ENCODE measurements at places on chromosomes 6 and 20. TPM values are rescaled to one million over a fixed set of nuclear protein-coding genes. Genes with fewer than 3 reads are reported as not detected.
A peak's percentile ranks its signal among the peaks of the same experiment; 100 is the strongest.

GRCh38 chr6:125153391-125154117 is at the start of gene TPD52L1:
Gene TPD52L1 (plus strand): TSS chr6:125153773. CDS start chr6:125153952, 179 bp downstream.
- no peaks in the 10 kb centered on the region for H3K4me1 ChIP-seq
- peak within 1 kb of the TSS; percentile 65 for H3K4me3 ChIP-seq
- no peaks in the 10 kb centered on the region for H3K36me3 ChIP-seq
- DNase-seq, result peak; percentile 72
- peaks cover 38% of the 10 kb centered on the region for H3K27me3 ChIP-seq
- H3K27ac ChIP-seq, result no peak within 1 kb of the TSS

GRCh38 chr6:72037006-72037405 is 150.7 kb downstream of the RIMS1 start:
- H3K4me1 ChIP-seq, result no peaks in the 10 kb centered on the region
- no peaks in the 10 kb centered on the region for H3K36me3 ChIP-seq
- H3K4me3 ChIP-seq, result no peak overlapping the region
- H3K27me3 ChIP-seq, result no peaks in the 10 kb centered on the region
- no peak for DNase-seq
- H3K27ac ChIP-seq, result no peak overlapping the region

DNA sequence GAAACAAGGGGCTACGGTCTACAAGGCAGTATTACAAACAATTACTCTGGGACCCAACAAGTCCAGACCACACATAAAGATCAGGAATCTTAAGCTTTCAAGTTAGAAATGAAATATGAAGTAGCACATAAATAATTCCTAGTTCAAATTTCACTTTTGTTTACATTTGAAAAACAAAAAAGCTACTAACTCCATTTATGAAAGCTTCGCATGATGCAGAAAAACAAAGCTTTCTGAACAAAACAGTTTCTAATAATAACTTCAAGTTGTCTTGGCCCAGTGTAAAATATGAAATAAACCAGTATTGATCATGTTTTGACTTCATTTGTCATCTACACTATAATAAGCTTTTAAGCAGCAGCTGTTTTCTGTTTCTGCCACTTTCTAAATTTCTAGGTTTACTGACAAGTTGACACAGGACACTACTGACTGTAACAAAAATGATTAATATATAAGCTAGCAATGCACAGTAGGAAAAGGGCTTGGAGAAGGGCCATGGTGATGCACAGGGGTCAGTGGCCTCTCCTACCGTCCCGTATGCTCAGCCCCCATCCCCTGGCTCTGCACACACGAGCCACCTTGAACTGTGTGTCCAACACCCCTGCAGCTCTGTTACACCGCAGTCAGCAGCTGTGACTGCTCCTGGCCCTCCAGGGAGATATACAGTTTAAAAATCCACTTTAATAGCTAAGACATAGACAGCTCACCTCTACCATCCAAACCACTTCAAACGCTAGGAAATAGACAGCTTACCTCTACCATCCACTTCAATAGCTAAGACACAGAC is 13.3 kb upstream of the RAB22A start:
- no peak overlapping the region for H3K27ac ChIP-seq
- no peaks in the 10 kb centered on the region for H3K27me3 ChIP-seq
- no peak for DNase-seq
- H3K4me3 ChIP-seq, result no peak overlapping the region
- H3K4me1 ChIP-seq, result peaks cover 11% of the 10 kb centered on the region

DNA sequence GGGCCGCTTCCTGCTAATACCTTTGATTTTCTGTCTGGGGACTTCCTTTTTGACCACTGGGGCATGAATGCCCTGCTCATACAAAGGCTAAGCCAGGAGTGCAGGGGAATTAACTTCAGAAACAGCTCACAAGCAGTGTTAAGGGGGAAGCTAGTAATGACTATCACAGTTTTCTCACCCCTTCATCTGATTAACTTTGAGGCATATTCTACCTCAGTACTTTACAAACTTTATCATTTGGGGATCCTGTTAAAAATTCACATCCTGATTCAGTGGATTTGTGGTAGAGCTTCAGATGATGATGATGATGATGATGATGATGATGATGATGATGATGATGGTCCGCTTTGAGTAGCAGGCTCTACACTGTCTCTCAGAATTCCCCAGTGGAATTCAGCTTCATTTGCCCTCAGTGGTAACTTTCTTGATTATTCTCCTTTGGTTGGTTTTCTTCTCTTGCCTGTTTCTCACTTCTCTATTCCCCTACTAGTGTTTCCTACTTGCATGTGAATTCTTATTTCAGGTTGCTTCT is 78.4 kb upstream of the TMEM170B start:
- peak overlapping the region; percentile 4 for H3K4me3 ChIP-seq
- H3K36me3 ChIP-seq, result peaks cover 2% of the 10 kb centered on the region
- H3K27ac ChIP-seq, result peak overlapping the region; percentile 92

DNA sequence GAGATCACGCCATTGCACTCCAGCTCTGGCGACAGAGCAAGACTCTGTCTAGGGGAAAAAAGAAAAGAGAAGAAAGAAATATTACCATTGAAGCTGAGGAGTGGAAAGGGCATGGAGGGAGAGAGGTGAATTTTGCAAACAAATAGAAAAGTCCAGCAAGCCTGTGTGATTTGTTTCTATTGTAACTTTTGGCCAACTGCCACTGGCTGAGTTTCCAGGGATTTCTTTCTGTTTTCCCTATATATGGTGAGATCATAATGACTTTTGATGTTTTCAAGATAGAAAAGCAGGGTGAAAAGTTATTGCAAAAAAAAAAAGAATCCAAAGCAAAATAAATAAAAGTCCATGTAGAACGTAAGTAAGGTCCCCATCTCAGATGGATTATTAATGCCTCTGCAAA is 184.2 kb upstream of the RALGAPA2 start:
- no peaks in the 10 kb centered on the region for H3K36me3 ChIP-seq
- no peak overlapping the region for H3K4me3 ChIP-seq
- H3K27me3 ChIP-seq, result peaks cover 3% of the 10 kb centered on the region
- no peak overlapping the region for H3K27ac ChIP-seq

GRCh38 chr6:136360783-136361182 is 71.1 kb upstream of the BCLAF1 start:
- H3K27ac ChIP-seq, result no peak overlapping the region
- DNase-seq, result no peak
- H3K27me3 ChIP-seq, result peaks cover 1% of the 10 kb centered on the region

- no peaks in the 10 kb centered on the region for H3K36me3 ChIP-seq
- H3K4me1 ChIP-seq, result no peaks in the 10 kb centered on the region
- H3K27me3 ChIP-seq, result no peaks in the 10 kb centered on the region
- no peak overlapping the region for H3K4me3 ChIP-seq
Observed at GRCh38 chr6:81465859-81466258, 286.6 kb downstream of the TENT5A start.

GRCh38 chr20:19947611-19948264 is 69.4 kb upstream of the NAA20 start:
- H3K27ac ChIP-seq, result no peak overlapping the region
- H3K27me3 ChIP-seq, result peaks cover 1% of the 10 kb centered on the region
- DNase-seq, result no peak
- no peaks in the 10 kb centered on the region for H3K36me3 ChIP-seq

- H3K27ac ChIP-seq, result no peak overlapping the region
- no peaks in the 10 kb centered on the region for H3K36me3 ChIP-seq
- no peaks in the 10 kb centered on the region for H3K27me3 ChIP-seq
- no peak for DNase-seq
- H3K4me1 ChIP-seq, result no peaks in the 10 kb centered on the region
Observed at GRCh38 chr20:40046703-40047102, 642.3 kb downstream of the MAFB start.

DNA sequence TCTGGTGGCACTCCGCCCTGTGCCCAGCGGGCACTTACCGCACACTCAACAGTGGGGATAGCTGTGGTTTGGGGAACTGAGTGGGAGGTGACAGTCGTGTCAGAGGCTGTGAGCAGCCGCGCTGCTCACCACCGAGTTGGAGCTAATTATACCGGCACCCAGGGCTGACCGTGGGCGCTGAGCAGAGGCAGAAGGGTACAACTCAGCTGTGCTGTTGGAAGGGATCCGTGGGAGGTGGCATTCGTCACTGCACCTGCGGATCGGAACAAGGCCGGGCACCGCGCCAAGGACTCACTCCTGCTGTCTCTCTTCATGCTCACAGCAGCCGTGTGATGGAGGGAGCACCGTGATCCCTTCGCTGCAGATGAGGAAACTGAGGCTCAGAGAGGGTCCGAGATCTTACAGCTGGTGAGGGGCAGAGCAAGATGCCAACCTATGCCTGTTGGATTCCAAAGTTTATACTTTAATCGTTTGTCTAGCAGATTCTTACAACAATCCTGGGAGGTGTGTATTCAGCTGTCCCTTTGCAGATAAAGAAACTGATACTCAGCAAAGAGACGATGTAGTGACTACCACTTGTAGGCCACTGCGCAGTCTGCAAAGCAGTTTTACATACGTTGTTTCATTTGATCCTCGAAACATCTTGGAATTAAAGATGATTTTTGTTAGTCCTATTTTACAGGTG is 713 bp upstream of the ELMO2 start:
- peak overlapping the region; percentile 85 for H3K27ac ChIP-seq
- peak; percentile 97 for DNase-seq
- no peaks in the 10 kb centered on the region for H3K27me3 ChIP-seq
- peaks cover 52% of the 10 kb centered on the region for H3K4me1 ChIP-seq

GRCh38 chr20:53713328-53714056 is 119.9 kb upstream of the ZNF217 start:
- no peak for DNase-seq
- H3K27ac ChIP-seq, result no peak overlapping the region
- peaks cover 25% of the 10 kb centered on the region for H3K4me1 ChIP-seq

DNA sequence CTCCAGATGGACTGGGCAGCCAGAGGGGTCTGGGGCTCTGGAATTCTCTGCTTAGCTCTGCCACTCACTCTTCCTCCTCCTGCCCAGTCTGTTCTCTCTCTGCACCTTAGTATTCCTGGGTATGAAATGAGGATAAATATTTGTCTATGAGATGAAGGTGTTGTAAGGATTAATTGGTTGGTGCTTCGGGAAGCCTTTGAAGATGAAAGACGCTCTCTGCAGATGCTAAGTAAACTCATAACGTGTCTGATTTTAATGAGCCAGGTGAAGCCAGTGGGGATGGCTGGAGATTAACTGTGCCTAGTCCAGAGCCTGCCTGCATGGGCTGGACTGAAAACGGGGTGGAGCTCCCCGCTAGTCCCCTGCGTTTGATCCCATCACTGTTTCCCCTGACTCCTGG is 23.1 kb upstream of the TCP11 start:
- peaks cover 8% of the 10 kb centered on the region for H3K27me3 ChIP-seq
- no peak for DNase-seq
- no peaks in the 10 kb centered on the region for H3K36me3 ChIP-seq
- no peak overlapping the region for H3K27ac ChIP-seq
- no peak overlapping the region for H3K4me3 ChIP-seq

DNA sequence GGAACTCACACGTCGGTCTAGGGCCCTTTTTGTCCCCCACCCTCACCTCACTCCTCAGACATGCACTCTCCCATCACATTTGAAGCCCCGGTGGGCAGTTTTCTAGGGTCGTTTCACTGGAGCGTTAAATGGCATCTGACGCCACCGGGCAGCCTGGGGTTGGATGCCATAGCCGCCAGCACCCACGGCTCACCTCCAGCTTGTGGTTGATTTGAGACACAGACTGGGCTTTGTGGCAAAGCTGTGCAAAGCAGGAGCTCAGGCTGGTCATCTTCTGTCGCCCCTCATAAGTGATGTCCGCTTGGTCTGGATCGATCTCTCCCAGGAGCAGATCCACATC is 530 bp downstream of the GOPC start:
- peaks cover 1% of the 10 kb centered on the region for H3K27me3 ChIP-seq
- H3K36me3 ChIP-seq, result peaks cover 30% of the 10 kb centered on the region
- peak overlapping the region; percentile 98 for H3K4me3 ChIP-seq
- DNase-seq, result peak; percentile 31
- peak overlapping the region; percentile 98 for H3K27ac ChIP-seq

GRCh38 chr6:94636780-94637385 is 940.5 kb upstream of the MANEA start:
- no peaks in the 10 kb centered on the region for H3K36me3 ChIP-seq
- no peak overlapping the region for H3K27ac ChIP-seq
- no peak overlapping the region for H3K4me3 ChIP-seq
- DNase-seq, result no peak

GRCh38 chr6:106470316-106470715 is 109.8 kb downstream of the CRYBG1 start:
- no peaks in the 10 kb centered on the region for H3K4me1 ChIP-seq
- no peaks in the 10 kb centered on the region for H3K36me3 ChIP-seq
- H3K27me3 ChIP-seq, result peaks cover 2% of the 10 kb centered on the region
- no peak for DNase-seq
- no peak overlapping the region for H3K4me3 ChIP-seq

GRCh38 chr6:26375270-26375669 is 7.6 kb upstream of the BTN2A2 start:
- H3K27me3 ChIP-seq, result no peaks in the 10 kb centered on the region
- H3K36me3 ChIP-seq, result peaks cover 45% of the 10 kb centered on the region
- no peak for DNase-seq
- no peak overlapping the region for H3K4me3 ChIP-seq
- peak overlapping the region; percentile 44 for H3K27ac ChIP-seq

- H3K36me3 ChIP-seq, result no peaks in the 10 kb centered on the region
- no peak for DNase-seq
- peaks cover 24% of the 10 kb centered on the region for H3K27me3 ChIP-seq
- H3K27ac ChIP-seq, result no peak overlapping the region
- peaks cover 2% of the 10 kb centered on the region for H3K4me1 ChIP-seq
Observed at GRCh38 chr6:48067886-48068277, 43.1 kb downstream of the PTCHD4 start.

GRCh38 chr6:143773506-143774150 is 69.5 kb upstream of the LTV1 start:
- H3K27ac ChIP-seq, result no peak overlapping the region
- no peak for DNase-seq
- H3K27me3 ChIP-seq, result no peaks in the 10 kb centered on the region
- H3K4me3 ChIP-seq, result no peak overlapping the region
- peaks cover 8% of the 10 kb centered on the region for H3K36me3 ChIP-seq

DNA sequence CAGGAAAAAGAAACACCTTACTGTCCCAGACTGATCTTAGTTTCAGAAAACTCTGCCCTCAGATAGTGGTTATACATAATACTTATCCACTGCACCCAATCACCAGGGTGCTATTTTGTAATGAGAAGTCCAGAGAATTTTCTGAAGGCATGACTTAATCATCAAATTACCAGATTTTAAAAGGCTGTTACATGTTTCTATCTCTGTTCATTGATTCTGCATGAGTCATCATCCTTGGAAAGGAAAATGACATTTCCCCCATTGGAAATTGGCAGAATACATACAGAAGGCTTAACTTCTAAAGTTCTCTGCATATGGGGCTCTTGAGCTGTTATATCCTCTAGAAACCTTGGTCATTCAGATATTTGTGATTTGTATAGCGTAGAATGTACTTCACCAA is 587.9 kb upstream of the FLRT3 start:
- no peak for DNase-seq
- H3K4me3 ChIP-seq, result no peak overlapping the region
- H3K36me3 ChIP-seq, result no peaks in the 10 kb centered on the region
- H3K27ac ChIP-seq, result no peak overlapping the region
- no peaks in the 10 kb centered on the region for H3K4me1 ChIP-seq

- DNase-seq, result no peak
- no peaks in the 10 kb centered on the region for H3K27me3 ChIP-seq
- H3K36me3 ChIP-seq, result no peaks in the 10 kb centered on the region
- H3K27ac ChIP-seq, result no peak overlapping the region
- H3K4me1 ChIP-seq, result no peaks in the 10 kb centered on the region
- H3K4me3 ChIP-seq, result no peak overlapping the region
Observed at GRCh38 chr6:65259059-65259458, 448.0 kb downstream of the EYS start.

GRCh38 chr20:22213271-22213670 is 371.1 kb downstream of the FOXA2 start:
- no peaks in the 10 kb centered on the region for H3K27me3 ChIP-seq
- H3K27ac ChIP-seq, result no peak overlapping the region
- no peaks in the 10 kb centered on the region for H3K4me1 ChIP-seq

Gene FUT9
- not detected for total RNA-seq

Gene NEU1
- 9.8 TPM for total RNA-seq

Gene MUC21
- not detected for total RNA-seq

Gene FAM83B
- total RNA-seq, result not detected

Gene SIRPD
- not detected for total RNA-seq

Gene NRN1
- total RNA-seq, result 7.1 TPM

Gene CDSN
- total RNA-seq, result not detected

Gene SULF2
- total RNA-seq, result 0.47 TPM
